ENCODE measurements at places on chromosomes 5 and 9.

- no peak for DNase-seq
Observed at GRCh38 chr9:133348718-133349573, 928 bp downstream of the RPL7A start.

DNA sequence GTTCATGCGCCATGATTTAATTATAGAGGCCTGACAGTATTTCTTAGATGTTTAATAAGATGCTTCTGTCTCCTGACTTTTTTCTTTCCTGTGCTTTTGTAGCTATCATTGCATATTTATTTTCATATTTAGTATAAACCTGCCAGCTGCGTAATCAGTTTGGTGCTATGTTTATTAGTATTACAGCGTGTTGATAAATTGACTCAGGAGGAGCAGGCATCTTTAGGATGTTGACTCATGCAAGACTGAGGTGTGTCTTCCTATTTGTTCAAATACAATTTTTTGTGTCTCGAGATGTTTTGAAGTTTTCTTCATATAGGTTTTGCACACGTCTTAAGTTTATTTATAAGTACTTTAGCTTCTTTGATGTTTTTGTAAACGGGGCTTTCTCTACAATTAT is 35.9 kb upstream of the EXOC3 start:
- DNase-seq = no peak

- no peak for DNase-seq
Observed at GRCh38 chr9:101764472-101764871, 26.0 kb upstream of the GRIN3A start.

GRCh38 chr5:163362840-163363371 is 74.5 kb upstream of the CCNG1 start:
- DNase-seq = no peak

- DNase-seq = peak; percentile 86
Observed at GRCh38 chr5:63055421-63055820, 476.8 kb downstream of the LRRC70 start.

GRCh38 chr5:80255431-80255810 is 427 bp downstream of the SERINC5 start:
- DNase-seq = peak; percentile 61

GRCh38 chr9:97557606-97558095 is 56.2 kb downstream of the TMOD1 start:
- no peak for DNase-seq

DNA sequence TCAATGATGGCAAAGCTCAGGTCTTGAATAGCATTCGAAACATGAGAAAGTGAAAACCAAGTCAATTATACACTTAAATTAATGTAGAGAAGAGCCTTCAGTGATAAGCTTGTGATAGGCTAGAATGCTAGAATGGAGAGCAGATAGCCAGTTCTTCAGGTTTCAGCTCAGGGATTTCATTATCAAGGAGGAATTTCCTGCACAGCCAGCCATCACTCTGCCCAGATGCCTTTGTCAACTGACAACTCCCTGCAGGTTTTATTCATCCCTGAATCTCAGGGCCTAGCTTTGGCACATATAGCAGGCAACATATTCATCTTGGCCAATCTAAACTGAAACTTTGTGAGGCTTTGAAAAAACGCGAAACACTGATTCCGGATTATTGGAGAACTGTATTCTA is 199.3 kb upstream of the CDH6 start:
- no peak for DNase-seq

- DNase-seq = no peak
Observed at GRCh38 chr9:37436540-37436939, 14.0 kb downstream of the GRHPR start.

- no peak for DNase-seq
Observed at GRCh38 chr9:77806741-77807140, 158.6 kb upstream of the GNA14 start.

DNA sequence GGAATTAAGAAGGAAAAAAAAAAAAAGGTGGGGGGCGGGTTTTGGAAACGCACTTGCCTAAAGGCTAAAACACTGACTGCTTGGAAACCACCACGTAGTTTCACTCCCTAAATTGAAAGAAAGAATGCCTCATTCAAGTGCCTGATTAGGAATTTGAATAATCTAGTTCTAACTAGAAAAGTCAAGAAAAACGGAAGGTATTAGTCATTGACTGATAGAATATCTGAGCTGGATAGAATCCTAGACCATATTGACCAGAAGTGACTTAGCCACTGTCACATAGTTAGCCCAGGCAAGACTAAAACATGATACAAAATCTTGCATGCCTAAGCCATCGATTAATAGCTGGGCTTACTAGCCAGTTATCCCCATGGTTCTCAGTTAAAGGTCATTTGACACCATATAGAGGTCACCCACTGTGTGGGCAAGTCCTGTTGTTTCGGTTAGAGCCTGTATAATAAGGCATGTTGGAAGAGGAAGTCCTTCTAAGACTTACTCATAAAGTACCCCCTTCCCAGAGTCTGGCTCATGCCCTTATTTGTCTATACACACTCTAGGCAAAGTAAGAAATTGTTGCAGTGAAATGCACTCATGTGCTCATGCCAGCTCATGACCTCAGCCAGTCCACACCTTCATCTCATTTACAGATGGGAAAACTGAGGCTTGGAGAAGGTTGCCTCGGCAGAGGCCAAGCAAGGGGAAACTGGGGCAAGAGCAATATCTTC is 40.2 kb downstream of the SH3RF2 start:
- DNase-seq = peak; percentile 52

GRCh38 chr5:75363111-75363510 is 26.1 kb downstream of the HMGCR start:
- no peak for DNase-seq

DNA sequence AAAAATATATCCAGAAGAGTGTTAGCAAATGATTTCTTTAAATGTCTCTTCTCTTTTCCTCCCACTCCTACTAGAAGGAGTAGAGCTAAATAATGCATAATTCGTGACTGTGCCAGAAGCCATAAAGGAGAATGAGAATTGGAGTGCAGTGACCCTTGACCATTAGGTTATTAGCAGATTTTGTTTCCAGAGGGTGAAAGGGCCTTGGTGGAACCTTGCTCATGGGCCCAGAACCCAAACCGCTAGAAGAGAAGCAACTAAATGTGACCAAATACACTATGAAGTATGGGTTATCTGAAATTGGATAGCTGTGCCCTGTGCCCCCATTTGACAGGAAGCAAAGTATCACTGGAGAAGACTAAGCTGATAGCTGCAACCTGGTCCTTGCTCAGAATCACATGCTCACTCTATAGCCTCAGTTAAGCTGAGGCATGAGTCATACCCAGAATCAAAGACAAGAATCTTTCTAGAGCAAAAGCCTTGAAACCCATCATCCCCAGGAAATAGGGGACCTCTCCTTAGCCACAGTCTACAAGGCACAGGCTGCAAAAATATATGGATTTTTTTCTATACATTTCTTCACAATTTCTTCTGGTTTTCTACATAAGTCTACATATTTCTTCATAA is 36.3 kb downstream of the CAPSL start:
- peak; percentile 46 for DNase-seq

All from OCI-M1 (cell line).